ENCODE measurements at places on chromosomes 11 and 22.

GRCh38 chr22:27699383-27700019 lies 102.1 kb downstream of the MN1 start:
- DNase-seq = no peak

GRCh38 chr11:84236436-84236835 lies 950.3 kb upstream of the CCDC90B start:
- DNase-seq = no peak

- no peak for DNase-seq
Observed at GRCh38 chr11:67409781-67410368, 5.6 kb upstream of the CARNS1 start.

DNA sequence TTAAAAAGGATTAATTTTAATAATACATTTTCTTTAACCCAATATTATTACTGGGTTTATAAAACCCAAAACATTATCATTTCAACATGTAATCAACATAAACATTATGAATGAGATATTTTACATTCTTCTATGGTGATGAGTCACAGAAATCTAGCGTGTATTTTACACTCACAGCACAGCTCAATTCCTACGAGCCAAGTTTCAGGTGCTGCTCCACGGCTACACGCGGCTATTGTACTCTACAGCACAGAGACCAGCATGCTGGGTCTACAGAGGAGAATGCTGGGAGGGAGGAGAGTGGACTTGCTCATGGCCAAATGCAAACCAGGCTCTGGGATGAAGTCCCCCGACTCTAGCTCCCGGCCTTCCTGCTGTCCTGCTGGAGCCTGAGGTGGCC lies 72.0 kb upstream of the LMO1 start:
- peak; percentile 33 for DNase-seq

GRCh38 chr22:35657571-35658312 lies 9.5 kb downstream of the APOL6 start:
- DNase-seq = no peak

- DNase-seq = peak; percentile 33
Observed at GRCh38 chr11:118263695-118264568, at the start of gene MPZL2. Gene MPZL2, minus strand, starts transcription at chr11:118264297. Its CDS starts 144 bp downstream, at chr11:118264153.

GRCh38 chr11:75194147-75194546 lies 43.2 kb downstream of the SLCO2B1 start:
- no peak for DNase-seq

DNA sequence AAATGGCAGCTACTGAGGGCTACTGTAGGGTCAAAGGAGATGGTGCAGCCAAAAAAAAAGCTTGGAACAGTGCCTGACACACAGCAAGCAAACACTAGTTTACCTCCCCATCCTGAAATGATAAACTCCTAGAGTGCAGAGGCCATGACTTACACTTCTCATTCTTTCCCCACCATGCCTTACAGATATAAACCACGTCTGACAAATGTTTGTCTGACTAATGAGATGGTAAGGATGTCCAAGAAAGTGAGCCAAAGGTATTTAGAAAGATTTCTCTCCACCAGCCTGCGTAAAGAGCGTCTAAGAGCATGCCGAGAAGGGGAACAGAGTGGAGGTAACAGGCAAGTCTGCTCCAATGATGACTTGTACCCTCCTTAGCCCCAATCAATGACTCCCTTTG lies 99.0 kb downstream of the LARGE1 start:
- DNase-seq = no peak

GRCh38 chr11:96697466-96697865 lies 307.7 kb downstream of the JRKL start:
- DNase-seq = no peak

DNA sequence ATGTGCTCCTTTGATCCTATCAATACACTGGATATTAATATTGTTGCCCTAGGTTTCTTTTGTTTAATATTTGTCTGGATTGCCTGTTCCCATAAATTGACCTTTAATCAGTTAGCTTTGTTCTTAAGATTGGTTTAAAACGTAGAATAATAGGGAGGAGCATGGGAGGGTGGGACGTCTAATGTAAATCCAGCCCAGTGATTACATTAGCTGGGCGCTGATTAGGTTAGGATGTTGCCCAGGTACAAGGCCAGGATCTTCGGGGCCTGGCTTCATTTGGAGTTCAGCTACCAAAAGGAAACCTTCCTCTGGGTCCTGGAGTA lies at the start of gene SRSF8:
Gene SRSF8, plus strand, starts transcription at position 204 of the 323 bp plus-strand sequence. CDS start 308 bp downstream, outside the sequence.
- no peak for DNase-seq

DNA sequence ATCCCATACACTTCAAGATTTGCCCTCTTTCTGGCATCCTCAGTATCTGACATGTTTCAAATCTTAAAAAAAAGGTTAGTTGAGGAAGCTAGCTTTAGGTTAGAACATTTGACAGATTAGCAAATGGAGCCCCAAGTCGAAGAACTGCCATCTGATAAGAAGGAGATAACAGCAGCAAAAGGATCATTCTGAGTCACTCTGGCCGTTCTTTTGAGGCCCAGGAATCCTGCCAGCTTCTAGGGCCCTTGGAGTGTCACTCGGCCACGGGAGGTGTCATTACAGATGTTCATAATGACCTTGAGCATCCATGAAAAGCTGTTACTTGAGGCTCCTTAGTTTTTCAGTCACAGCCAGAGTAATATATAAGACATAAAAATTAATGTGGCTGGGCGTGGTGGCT lies 132.1 kb upstream of the RASSF10 start:
- DNase-seq = no peak

- peak; percentile 86 for DNase-seq
Observed at GRCh38 chr22:31490496-31490925, 869 bp upstream of the EIF4ENIF1 start.

GRCh38 chr11:64831411-64831891 lies 13.0 kb downstream of the CDC42BPG start:
- DNase-seq = no peak

DNA sequence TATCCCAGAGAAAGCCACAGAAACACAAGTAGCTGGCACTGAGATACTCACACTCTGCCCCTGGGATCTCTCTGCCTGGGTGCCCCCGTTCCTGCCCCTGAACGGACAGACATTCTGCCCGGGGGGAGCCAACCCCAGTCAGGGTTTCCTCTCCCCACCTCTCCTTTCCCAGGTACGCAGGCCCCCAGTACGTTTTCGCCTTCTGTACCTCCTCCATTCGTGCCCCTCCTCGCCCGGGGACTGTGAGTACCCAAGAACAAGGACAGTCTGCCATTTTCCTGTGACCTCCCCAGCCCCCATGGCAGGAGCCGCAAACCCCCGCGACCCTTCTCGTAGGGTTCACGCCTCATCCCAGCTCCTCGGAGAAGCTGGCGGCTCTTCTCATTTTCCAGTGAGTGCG lies 29.1 kb upstream of the ELFN2 start:
- no peak for DNase-seq

- DNase-seq = no peak
Observed at GRCh38 chr11:79047321-79047720, 393.5 kb downstream of the TENM4 start.

- no peak for DNase-seq
Observed at GRCh38 chr11:1745701-1746320, 4.6 kb downstream of the IFITM10 start.

DNA sequence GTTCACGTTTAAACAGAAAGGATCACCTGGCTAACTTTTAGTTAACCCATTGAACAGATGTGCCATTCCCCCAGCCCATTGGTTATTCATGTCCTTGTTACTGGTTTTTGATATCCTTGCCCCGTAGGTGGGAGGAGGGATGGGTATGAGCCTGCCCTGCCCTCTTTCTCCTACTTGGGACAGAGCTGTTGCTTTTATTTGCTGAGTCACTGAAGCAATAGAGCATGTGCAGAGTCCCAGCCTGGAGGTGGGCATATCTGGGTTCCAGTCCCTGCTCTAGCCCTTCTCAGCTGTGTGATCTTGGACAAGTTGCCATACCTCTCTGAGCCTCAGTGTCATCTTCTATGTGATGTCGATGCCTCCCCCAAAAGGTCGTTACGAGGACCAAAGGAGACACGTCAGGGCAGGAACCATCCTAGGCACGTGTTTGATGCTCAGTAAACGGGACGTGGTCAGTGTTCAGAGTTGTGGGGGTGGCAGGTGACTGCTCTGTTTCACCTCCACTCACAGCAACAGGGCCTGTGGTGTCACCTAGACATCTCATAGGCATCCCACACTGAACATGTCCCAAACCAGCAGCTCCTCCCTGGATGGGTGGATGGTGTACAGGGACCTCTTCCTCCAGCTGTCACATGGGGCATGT lies 61.0 kb downstream of the BMAL1 start:
- DNase-seq = peak; percentile 75

DNA sequence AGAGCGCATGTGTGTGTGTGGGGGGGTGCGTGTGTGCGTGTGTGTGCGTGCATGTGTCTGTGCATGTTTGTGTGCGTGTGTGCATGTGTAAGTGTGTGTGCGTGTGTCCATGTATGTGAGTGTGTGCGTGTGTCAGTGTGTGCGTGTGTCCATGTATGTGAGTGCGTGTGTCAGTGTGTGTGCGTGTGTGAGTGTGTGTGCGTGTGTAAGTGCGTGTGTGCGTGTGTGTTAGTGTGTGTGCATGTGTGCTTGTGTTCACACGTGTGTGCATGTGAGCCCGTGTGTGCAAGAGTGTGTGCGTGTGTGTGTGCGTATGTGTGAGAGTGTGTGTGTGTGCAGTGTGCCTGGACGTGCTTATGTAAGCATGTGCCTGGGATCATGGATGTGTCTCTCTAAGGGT lies 14.7 kb upstream of the APOL6 start:
- DNase-seq = no peak

DNA sequence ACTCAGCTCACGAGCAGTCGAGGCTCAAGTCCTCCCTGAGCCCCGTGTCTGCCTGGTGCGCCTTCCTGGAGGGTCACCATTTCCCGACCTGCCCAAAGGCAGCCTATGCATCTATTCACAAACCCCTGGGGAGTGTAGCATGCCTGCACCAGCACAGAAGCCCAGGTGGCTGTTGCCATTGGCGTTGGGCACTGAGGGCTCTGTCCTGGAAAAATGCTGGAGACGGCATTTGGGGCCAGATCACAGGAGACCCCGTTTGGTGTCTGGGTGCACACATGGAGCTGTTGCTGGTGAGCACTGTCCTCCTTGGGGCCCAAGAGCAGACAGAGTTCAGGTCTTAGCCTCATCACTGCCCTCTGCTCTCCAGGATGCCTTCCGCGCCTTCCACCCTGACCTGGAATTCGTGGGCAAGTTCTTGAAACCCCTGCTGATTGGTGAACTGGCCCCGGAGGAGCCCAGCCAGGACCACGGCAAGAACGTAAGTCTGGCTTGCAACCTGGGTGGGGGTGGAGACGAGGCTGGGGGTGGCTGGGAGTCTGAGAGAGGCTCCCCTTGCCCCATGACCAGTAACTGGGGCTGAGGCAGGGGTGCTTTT lies 9.4 kb downstream of the FADS2 start:
- DNase-seq = no peak

GRCh38 chr11:20835561-20835960 lies 166.2 kb downstream of the NELL1 start:
- no peak for DNase-seq

DNA sequence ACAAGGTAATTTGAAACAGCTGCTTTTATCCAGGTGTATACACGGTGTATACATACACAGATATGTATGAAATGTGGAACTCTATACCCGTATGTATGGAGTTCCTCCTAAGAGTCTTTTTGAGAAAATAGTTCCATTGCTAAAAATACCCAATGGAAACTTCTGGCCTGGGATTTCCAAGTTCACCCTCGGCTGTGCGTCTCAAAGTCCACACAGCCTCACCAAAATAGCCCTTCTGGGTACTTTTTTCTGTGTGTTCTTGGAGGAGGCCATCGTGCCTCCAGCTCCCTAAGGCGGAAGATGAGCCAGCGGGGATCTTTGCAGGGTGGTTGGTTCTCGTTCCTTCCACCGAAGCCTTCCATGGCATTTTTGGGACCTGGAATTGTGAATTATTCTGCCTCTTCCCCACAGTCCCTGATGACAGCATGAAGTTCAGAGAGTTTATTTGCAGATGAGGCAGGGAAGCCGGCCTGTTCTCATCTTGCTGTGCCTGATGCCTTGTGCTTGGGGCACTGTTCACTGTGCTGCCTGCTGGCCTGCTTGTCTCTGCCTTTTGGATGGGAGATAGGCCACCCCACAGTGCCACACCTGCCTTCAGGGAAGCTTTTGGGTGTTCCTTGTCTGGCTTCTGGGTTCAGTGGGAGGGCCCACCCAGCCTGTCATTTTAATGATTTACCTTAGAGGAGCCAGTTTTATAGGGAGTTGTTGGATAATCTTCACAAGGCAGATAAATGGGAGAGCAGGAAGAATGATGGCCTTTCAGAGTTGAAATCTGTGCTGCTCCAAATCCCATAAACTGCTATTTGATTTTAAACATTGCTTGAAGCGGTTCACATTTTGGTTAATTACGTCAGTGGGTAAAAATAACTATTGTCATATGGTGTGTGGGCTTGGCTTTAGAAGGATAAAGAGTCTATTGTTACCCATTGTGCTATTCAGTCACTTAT lies 112.7 kb upstream of the OR4B1 start:
- DNase-seq = no peak

DNA sequence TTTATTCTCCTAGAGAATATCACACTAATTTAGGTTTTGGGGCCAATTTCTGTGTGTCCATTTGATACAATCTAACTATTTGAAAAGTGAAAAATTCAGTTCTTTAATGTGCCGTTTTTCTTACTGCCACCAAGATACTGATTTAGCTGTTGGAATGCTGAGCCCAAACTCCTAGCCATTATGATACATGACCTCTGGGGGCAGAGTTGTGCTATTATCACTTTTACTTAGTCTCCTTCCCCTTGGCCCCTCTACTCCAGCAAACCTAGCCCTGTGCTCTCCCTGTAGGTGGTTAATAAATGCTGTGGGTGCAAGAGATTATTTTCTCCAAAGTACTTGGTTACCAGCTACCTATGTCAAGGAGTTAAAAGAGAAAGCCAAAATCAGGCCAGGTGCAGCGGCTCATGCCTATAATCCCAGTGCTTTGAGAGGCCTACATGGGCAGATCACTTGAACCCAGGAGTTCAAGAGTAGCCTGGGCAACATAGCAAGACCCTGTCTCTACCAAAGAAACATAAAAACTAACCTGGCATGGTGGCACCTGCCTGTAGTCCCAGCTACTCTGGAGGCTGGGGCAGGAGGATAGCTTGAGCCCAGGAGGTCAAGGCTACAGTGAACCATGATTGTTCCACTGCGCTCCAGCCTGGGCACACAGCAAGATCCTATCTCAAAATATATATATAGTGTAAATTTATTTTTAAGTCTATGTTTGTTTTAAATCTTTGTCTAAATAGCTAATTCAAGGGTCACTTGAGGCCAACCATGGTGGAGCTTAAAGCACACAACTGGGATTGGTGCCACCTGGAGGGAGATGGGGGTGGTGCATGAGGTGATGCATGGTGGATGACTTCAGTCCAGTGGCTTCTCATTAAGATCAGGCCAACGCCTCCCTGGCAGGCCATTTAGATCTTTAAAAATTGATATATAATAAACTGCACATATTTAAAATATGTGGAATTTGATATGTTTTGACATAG lies 193.2 kb upstream of the PLET1 start:
- DNase-seq = peak; percentile 56

GRCh38 chr11:2816941-2817421 lies 68.6 kb downstream of the CDKN1C start:
- peak; percentile 9 for DNase-seq

DNA sequence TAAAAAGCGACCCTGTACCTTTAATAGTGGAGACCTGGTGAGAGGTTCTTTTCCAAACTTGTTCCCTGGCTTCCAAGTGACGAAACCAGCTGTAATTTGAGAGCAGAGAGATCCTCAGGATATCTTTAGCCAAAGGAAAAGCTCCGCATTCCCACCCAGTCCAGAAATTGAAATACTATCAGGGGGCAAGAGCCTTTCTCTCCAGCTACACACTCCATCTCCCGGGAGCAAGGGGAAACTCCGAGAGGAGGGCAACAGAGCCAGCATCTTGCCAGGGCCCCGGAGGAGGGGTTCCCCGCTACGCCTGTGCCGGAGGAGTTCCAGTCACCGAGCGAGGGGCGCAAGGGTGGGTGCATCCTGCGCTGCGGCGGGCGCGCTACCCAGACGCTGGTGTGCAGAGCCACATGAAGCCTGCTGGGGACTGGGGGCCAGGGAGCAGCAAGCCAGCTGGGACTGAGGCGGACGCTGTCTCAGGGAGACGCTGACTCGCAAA lies at the start of gene FIBIN:
Gene FIBIN, plus strand, starts transcription at position 148 of the 493 bp plus-strand sequence. CDS start 415 bp downstream, outside the sequence.
- peak; percentile 26 for DNase-seq
